ENCODE measurements at places on chromosomes 2 and 18.
A peak's percentile ranks its signal among the peaks of the same experiment; 100 is the strongest.

- DNase-seq = no peak
These were observed 530.8 kb upstream of the ZNF804A start for GRCh38 chr2:184067502-184067901.

DNA sequence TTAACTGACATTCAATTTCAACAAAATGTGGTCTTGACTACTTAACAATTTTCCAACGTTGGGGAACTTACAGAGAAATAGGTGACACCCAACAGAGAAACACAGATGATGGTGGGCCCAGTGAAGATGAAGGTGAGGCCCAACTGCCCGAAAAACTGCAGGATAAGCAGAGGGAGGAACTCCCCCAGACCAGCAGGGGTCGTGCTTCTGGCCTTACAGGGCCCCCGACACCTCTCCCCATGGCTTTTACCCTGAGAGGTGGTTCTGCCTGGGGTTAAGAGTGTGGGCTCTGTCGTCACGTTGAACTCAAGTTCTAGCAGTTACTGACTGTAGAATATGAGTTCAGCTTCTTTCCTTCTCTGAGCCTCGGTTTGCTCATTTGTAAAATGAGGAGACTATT, 119.5 kb upstream of the SMIM21 start:
- DNase-seq = no peak

DNA sequence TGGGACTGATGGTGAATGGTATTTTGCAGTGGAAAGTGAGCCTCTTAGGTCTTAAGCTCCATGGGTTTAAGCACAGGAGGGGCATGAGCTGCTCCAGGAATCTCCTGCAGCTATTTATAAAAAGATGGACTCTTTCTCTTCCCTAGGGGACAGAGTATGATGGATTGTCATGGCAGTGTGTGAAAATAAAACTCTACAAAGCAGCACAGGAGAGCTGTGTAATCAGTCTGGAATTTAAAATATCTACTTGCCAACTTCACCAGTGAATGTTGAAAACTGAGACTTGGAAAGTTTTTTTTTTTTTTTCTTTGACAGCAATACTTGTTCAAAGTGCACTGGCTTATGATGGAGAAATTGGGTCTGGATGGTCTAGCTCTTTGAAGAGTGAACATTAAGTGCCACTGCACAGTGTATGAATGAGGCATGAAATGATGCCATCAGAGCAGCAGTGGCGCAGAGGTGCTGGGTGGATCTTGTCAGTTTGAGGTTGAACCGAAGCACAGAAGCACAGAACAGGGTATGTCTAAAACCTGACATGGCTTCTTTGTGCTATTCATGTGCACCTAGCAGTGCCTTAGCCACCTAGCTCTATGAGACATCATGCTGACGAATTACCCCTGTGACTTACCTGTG, 245.4 kb downstream of the PTPRM start:
- peak; percentile 87 for DNase-seq

DNA sequence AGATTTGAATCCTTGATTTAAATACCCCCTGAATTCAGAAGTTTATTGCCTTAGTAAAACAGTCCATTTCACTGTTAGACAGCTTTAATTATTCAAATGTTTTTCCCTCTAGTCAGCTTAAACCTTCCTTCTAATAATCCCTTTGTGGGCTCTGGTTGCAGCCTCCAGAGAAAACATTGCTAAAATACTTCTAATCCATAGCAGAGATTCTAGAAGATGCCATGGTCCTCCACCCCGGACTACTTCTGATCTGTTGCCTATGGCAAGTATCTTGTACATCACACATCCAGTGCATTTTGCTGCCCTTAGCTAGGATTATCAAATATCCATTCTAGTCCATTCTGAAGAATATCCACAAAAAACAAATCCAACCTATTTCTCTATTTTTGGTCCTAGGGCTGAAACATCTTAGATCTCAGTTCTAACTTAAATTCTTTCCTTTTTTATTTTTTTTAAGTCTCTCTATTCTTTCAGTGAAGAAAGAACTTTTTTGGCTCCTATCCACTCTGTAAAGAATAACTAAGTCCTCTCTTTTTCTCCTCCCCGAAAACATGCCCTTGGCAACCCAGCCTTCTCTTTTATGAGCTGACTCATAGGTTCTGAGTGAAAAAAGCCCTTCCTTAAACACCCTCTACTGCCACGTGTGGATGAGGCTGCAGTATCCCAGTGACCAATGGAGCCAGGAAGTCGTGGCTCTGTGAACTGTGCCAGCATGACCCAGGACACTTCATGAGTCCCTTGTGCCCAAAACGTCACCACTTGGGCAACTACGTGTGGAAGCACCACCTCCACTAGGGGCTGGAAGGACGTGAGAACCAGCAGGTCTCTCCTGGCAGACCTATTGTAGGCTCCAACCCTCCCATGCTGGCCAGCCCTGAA, 349.8 kb downstream of the TNS1 start:
- peak; percentile 81 for DNase-seq

- peak; percentile 93 for DNase-seq
These were observed 43.9 kb upstream of the DNAH7 start for GRCh38 chr2:196112418-196113034.

- DNase-seq = no peak
These were observed 64.3 kb downstream of the NFATC1 start for GRCh38 chr18:79459946-79460480.

- no peak for DNase-seq
These were observed 165.3 kb upstream of the STK17B start for GRCh38 chr2:196336715-196337114.

All from fibroblast of gingiva (primary cell).